ENCODE measurements at places on chromosomes 7 and 10.

GRCh38 chr7:129742256-129742655 lies 130.7 kb downstream of the NRF1 start:
- DNase-seq, result no peak

- no peak for DNase-seq
Observed at GRCh38 chr7:108129018-108129965, 869 bp downstream of the LAMB4 start.

- DNase-seq, result no peak
Observed at GRCh38 chr7:5797716-5798115, 16.3 kb upstream of the RNF216 start.

DNA sequence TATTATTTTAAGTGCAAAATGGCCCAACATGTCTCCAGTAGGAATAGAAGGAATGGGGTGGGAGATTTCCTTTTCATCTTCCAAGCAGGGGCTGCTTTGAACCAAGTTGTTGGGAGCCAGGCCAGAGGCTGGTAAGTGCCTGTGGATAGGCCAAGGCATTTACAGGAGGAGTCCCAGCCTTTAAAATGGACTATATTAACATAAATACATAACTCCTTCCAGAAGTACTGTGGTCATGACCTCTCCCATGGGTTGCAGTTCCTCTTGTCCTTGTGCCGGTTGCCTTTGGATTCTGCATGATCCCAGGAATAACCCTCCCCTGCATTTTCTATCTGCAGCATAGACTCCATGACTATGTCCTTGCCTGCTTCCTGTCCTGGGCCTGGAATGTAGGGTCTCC lies 95.8 kb downstream of the SEC23IP start:
- DNase-seq, result no peak

- DNase-seq, result no peak
Observed at GRCh38 chr7:140607441-140607989, 33.1 kb downstream of the DENND2A start.

GRCh38 chr7:12728192-12728538 lies 40.7 kb downstream of the ARL4A start:
- DNase-seq, result no peak

All from activated T-helper 1 cell treated with anti-CD3 and anti-CD28 coated beads, Interleukin-2, amount 50 U/mL, for 16 hours (primary cell).